ENCODE measurements at places on chromosomes 1 and 21.
A peak's percentile ranks its signal among the peaks of the same experiment; 100 is the strongest.

- DNase-seq = no peak
Observed at GRCh38 chr1:97901017-97901658, 19.7 kb downstream of the DPYD start.

GRCh38 chr1:176243746-176244145 lies 36.7 kb upstream of the COP1 start:
- no peak for DNase-seq

GRCh38 chr1:198560161-198560560 lies 19.7 kb upstream of the ATP6V1G3 start:
- no peak for DNase-seq

DNA sequence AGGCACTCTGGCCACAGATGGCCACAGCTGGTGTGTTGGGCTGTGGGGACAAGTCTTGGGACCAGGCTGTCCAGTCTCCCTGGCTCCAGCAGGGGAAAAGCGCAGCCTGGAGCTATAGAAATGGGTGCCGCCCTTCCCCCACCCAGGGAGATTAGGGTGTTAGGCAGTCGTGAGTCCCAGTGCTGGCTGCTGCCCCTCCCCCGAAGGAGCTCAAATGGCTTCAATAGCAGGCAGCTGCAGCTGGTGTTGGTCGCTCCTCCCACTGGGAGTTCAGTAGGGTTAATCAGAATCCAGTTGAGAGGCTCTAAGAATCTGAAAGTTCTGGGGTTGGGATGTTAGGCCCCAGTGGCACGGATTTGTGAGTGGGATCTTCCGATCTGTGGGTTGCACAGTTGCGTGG lies 595.6 kb upstream of the PKN2 start:
- DNase-seq = no peak

DNA sequence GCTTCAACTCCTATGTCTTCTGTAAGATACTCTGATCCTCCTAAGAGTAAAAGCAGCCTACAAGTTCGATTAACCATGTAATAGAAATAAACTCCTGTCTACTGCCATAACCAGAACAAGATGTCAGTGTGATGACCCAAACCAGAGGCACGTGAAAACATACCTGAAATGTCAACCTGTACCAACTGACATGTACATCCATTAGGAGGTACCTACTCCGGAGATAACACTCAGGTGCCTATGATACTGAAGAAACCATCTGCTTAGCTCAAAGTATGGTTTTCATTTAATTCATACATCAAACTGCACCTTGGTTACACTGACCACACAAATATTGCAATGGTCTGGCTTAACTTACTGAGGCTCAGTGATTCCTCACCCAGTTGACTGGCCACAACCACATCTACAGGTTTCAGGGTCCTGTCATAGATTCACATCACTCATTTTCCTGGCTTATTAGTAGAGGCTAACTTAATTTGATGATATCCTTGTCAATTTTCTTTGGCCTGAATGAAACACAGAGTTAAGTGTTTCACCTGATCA lies 4.4 kb downstream of the ITPKB start:
- no peak for DNase-seq

DNA sequence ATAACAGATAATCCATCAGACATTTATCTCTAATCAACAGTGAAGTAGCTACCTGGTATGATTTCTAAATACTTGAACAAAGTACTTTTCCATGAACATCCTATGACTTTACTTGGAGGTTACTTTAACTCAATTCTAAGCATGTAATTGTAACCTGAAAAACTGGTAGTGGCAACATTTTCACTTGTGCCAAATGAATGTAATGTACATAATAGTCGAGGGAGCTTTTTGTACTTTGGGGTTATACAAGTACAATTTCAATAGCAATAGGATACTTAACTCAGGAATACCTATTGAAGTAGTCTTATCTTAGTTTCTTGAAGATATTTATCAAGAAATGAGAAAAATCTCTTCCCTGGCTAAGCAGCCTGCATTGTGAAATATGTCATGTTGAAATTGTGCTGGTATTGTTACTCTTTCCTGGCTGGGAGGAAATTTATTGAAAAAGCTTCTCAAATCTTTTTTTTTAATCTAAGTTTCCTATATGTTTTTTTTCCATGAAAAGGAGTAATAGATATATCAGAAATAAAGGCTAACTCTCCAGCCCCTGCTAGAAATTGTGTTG lies 33.7 kb upstream of the CACYBP start:
- DNase-seq = no peak

GRCh38 chr1:4210043-4210442 lies 310.0 kb upstream of the C1orf174 start:
- DNase-seq = no peak

- DNase-seq = no peak
Observed at GRCh38 chr21:33355355-33355754, 30.6 kb downstream of the IFNAR1 start.

DNA sequence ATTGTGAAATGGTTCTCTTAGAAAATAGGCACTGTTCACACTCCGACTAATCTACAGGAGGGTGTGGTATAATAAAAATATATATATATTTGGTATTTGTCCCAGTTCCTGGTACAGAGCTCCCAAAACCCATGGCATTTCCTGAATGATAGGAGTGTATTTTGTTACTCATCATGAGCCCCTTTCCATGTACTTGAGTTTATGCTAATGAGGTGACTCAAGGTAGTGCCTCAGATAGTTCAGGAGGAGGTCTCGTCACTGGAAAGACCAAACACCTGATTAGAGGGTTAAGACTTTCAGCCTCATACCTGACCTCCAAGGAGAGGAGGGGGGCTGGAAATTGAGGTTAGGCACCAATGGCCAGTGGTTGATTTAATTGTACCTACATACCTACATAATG lies 57.9 kb downstream of the TTC3 start:
- DNase-seq = no peak

- DNase-seq = no peak
Observed at GRCh38 chr1:27569506-27570291, 34.2 kb downstream of the AHDC1 start.

DNA sequence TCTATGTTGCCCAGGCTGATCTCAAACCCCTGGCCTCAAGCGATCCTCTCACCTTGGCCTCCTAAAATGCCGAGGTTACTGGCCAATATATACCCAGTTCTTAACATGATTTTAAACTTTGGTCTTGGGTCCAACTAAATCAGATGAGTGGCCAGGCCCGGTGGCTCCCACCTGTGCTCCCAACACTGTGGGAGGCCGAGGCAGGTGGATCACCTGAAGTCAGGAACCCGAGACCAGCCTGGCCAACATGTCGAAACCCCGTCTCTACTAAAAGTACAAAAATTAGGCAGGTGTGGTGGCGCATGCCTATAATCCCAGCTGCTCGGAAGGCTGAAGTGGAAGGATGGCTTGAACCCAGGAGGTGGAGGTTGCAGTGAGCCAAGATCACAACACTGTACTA lies 29.6 kb downstream of the TOMM20 start:
- DNase-seq = no peak

DNA sequence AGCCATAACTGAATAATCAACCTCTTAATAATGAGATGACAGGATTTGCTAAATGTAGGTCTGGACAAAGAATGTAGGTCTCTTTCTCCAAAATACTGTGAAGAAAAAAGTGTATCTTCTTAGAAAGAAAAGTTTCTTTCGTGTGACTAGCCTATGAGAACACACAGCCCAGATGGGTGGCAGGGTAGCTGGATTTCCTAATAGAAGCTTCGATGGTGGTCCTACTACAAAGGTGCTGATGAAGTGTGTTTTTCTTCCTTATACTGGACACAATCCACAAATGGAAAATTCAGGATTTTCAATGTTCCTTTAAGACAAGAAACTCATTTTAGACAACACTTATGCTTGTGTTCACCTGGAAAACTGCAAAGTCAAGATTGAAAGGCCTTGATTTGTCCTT lies 90.2 kb upstream of the ZNHIT6 start:
- DNase-seq = no peak

DNA sequence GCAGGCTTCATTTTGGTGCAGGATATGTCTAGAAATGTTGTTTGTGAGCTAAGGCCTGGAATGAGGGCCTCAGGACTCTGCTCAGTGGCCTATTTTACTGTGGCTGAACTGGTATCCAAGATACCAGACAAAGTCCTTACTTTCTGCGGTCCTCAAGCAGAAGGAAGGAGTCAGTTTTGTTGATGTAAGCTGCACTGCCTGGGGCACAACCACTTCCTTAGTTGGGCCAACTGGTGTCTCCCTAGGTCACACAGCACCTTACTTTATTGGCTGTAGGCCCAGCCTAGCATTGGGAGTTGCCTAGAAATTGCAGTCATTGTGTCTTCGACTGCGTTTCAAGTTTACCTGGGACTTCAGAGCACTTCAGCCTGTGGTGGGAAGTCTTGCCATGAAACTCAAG lies 1322.7 kb downstream of the AMY1C start:
- DNase-seq = no peak

GRCh38 chr1:157978586-157979403 lies 14.7 kb upstream of the KIRREL1 start:
- no peak for DNase-seq

DNA sequence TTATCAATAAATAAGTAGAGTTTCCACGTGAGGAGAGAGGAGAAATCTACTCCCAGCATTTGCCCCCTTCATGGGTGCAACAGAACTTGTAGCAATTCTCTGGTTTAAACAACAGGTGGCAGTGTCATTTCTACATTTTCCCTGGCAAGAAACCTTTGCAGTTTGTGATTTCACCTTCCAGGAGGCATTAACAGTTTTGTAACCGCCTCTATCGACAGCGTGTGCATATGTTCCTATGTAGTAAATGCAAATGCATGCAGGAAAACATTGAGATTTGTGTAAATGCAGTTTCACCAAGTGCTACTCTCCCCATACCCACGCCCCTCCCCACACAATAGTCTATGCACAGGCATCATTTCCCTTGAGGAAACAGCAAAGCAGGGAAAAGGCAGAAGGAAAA lies 494.7 kb downstream of the SMYD3 start:
- DNase-seq = peak; percentile 45

GRCh38 chr1:204479387-204480136 lies 15.0 kb downstream of the PIK3C2B start:
- no peak for DNase-seq

GRCh38 chr1:221822591-221822990 lies 80.7 kb upstream of the DUSP10 start:
- no peak for DNase-seq

DNA sequence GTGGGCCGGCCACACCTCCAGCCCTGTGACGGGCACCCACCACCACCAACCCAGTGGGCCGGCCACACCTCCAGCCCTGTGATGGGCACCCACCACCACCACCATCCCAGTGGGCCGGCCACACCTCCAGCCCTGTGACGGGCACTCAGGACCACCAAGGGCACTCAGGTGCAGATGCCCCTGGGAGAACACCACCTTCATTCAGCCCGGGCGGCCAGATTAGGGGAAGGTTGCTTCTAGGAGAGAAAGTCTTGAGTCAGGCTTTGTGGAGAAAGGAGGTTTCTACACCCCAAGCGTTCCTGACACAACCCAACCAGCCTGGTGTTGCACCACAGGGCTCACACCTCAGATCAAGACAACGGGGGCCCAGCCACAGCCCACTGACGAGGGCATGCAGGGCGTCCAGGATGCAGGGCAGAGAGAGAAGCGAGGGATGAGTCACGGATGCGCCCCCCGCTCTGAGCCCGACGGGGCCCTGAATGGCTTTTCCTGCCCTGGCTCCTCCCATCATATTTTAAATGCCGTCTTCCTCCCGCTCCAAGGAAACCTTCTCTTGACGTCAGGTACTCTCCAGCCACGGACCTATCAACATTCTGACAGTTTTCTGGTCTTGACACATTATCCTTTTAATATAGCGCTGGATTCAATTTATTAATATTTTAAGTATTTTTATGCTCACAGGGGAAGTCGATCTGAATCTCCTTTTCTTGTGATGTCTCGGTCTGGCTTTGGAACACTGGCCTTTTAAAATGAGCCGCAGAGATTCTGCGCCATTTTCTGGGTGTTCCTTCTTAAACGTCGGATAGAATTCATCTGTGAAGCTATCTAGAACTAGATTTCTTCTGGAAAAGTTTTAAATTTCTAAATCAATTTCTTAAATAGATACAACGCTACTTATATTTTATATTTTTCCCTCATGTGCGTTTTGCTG lies 631 bp upstream of the SPATC1L start:
- DNase-seq = peak; percentile 66
